ENCODE measurements at places on chromosomes 5 and 9.

GRCh38 chr5:29719171-29719570 lies 1474.3 kb upstream of the CDH6 start:
- DNase-seq: no peak

DNA sequence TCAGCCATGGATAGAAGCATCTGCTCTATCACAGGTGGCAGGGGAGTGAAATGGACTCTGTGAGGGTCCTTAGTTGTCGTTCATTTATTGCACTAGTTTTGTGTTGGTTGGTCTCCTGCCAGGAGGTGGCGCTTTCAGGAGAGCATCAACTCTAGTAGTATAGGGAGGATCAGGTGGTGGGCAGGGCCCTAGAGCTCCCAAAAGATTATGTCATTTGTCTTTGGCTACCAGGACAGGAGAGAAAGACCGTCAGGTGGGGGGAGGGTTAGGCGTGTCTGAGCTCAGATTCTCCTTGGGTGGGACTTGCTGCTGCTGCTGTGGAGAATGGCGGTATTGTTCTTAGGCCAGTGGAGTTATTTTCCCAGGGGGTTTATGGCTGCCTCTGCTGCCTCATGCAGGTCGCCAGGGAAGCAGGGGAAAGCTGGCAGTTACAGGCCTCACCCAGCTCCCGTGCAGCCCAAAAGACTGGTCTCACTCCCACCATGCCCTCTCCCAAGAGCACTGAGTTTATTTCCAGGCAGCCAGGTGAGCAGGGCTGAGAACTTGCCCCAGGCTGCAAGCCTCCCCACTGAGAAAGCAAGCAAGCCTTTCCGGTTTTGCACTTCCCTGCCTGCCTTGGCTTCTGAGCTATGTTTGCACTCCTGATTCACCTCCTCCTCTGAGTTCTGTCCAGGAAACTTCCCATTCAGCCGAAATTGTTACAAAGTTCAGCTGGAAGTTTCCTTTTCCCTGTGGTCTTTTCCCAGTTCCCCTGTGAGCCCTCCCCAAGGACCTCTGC lies 317.3 kb downstream of the TAF11L14 start:
- no peak for DNase-seq

GRCh38 chr9:134177186-134177585 lies 12.8 kb upstream of the RNU6ATAC start:
- DNase-seq: no peak

DNA sequence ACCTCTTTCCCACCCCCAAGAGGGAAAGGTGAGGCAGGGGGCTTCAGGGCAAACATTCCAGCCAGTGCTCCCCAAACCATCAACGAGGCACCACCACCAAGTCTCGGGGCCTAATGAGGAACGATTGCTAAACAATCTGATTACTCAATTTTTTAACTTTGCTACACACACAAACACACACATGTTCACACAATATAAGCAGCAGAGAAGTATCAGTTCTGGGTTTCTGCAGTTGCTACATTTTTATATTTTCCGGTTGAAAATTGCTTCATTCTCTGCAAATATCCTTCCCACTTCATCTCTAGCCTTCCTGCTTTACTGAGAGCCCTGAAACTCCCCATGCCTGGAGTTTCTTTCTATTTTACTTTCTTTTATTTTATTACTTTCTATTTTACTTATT lies 60.2 kb downstream of the FEM1C start:
- DNase-seq: no peak

DNA sequence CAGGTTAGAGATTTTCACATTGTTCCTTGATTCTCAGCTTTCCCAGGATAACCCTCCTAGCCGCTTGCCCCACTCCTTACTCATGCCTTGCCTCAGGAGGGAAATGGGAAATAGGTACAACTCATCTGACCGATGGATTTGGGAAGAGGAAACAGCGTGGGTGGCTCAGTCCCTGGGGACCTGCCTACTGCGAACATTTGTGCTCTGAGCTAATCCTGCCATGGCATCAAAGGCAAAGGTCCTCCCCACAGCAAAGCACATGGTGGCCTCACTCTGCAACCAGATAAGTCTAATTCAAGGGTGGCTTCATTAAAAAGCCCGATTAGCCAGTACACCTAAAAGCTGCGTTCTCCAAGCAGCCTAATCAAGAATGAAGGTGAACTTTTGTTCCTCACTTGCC lies 82.4 kb upstream of the ADRA1B start:
- DNase-seq: no peak

GRCh38 chr5:83197326-83197967 lies 120.1 kb downstream of the XRCC4 start:
- DNase-seq: no peak

- no peak for DNase-seq
These were observed 303.5 kb downstream of the TRIM32 start for GRCh38 chr9:116990592-116990991.

DNA sequence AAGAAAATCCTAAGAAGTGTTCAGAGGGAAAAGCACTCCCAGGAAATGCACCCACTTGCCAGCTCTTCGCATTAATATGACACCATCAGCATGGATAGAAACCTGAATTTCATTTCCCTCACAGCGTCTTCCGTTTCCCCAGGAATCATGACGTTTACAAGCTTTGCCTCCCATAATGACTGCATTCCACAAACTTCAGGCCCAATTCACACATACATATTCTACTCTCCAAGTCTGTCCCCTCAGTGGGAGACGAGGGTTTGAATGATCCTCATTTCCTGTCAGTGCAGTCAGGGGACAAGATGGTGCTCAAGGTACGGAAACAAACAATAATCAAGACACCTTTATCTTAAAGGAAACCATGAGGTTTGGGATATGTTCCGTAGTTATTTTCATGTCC lies 44.9 kb upstream of the MAN2A1 start:
- no peak for DNase-seq

- DNase-seq: no peak
These were observed 141.7 kb downstream of the SYK start for GRCh38 chr9:90943341-90943740.

DNA sequence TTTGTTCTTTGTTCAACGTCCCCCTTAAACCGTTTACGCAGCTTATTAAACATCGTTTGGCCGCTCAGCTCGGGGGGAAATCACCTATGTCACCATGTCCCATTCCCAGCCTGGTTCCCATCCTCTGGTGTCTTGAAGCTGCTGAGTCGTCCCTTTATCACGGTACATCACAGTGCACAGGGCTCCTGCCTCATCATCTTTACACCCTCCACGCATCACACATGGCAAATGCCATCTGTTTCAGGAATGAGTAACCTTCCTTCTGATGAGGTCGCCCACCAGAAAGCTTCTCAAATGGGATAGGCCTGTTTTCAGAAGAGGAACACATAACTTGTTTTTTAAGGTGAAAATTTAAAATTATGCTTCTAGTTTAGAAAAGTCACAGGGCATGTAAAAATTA lies 7.9 kb upstream of the LHX6 start:
- no peak for DNase-seq

- no peak for DNase-seq
These were observed 5.2 kb downstream of the KCNN2 start for GRCh38 chr5:114367029-114367428.
